CD8-positive, alpha-beta T cell (primary cell): ENCODE measurements at places on chromosomes 1 and 21.
A peak's percentile ranks its signal among the peaks of the same experiment; 100 is the strongest.

DNA sequence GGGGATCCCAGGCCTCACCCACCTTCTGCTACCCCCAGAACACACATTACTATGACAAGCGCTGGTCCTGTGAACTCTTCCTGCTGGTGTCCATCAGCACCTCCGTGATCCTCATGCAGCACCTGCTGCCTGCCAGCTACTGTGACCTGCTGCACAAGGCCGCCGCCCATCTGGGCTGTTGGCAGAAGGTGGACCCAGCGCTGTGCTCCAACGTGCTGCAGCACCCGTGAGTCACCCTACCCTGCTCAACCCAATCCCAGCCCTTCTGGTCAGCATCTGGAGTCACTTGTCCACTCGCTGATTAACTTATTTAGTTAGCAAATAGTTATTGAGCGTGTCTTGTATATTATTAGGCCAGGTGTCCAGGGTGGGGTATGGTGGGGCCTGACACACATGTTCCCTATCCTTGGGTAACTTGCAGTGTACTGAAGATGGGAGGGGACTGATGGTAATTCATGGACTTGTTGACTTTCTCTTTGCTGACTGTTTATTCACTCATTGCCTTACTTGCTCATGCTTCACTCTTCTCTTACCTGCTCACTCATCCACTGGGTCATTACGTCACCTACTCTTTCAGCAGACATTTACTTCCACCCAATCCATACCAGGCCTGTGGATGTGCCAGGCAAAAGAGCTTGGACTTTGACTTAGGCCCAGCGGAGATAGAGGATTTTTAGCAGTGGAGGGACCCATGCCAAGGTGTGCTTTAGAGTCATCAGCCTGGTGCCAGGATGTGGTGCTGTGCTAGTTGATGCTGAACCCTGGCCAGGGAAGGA, 12.9 kb upstream of the KPNA6 start:
- no peak for DNase-seq

DNA sequence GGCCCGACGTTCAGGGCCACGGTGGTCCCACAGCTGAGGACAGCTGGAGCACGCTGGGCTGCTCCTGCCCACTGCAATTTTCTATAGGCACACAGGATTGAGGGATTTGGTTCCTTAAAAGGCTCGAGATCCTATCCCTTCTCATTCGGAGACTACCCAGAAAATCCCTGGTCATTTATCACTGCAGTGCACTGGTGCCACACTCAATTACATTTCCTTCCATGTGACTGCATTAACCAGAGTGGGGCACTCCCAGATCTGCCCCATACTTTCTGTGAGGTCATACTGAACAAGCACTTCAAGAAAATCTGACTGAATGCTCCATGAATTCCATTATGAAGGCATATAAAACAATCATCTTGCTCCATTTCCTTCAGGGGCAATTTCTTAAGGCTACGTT, 49.8 kb upstream of the KCNE1 start:
- DNase-seq = no peak

GRCh38 chr21:44482581-44483287, 27.4 kb downstream of the LRRC3 start:
- no peak for DNase-seq

- DNase-seq = peak; percentile 64
Observed at GRCh38 chr1:174769961-174770549, 229.7 kb upstream of the CACYBP start.

DNA sequence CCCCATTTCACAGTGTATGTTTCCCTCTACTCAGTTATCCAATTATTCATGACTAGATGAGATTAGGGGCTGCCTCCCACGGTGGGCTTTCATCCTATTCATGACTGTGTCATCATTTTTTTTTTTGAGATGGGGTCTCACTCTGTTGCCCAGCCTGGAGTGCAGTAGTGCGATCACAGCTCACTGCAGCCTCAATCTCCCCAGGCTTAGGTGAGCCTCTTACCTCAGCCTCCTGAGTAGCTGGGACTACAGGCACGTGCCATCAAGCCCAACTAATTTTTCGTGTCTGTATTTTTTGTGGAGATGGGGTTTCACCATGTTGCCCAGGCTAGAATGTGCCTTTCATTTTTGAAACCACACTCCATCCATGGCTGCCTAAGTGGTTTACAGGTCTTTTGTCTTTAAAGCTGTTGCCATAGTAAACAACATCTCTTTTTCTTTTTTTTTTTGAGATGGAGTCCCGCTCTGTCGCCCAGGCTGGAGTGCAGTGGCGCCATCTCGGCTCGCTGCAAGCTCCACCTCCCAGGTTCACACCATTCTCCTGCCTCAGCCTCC, 60.0 kb downstream of the PIK3CD start:
- peak; percentile 60 for DNase-seq

DNA sequence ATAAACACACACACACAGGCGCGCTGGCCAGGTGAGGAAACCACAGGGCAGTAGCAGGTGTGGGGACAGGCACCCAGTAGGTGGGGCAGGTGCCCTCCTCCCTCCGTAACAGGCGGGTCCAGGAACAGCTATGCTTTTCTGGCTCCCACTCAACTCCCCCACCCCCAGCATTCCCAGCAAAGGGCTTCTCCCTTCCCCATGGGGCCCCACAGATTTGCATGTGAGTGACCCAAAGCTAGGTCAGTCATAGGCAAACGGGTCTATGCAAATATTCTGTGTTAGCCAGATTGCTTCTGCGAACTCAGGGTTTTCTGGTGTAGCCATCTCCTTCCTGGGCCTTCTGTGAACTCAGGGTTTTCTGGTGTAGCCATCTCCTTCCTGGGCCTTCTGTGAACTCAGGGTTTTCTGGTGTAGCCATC, 114.2 kb downstream of the SIK1 start:
- DNase-seq = no peak

DNA sequence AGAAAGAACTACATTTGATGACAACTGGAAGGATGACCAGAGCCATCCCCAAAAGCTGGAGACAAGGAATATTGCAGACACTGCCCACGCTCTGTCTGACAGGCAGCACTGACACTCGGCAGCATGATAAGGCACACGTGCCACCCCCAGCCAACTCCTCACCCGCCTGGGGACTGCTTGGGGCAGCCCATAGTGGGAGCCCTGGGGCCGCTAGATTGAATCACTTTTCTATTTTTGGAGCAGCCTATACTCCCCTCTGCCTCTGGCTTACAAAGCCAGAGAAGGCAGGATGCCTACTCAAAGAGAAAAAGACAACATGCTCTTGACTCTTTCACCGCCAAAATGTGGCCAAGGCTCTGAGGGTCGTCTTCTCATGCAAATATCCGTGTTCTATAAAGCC, 1.3 kb downstream of the SMG5 start:
- DNase-seq = no peak

DNA sequence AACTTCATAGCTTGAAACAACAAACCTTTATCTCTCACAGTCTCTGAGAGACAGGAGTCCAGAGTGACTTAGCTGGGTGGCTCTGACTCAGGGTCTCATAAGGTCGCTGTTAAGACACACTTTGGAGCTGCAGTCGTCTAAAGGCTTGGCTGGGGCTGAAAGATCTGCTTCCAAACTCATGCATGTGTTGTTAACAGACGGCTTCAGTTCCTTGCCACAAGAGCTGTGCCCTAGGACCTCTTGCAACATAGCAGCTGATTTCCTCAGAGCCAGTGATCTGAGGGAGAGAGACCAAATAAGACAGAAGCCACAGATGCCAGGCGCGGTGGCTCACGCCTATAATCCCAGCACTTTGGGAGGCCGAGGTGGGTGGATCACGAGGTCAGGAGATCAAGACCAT, 176.8 kb downstream of the DISC1 start:
- DNase-seq = no peak

DNA sequence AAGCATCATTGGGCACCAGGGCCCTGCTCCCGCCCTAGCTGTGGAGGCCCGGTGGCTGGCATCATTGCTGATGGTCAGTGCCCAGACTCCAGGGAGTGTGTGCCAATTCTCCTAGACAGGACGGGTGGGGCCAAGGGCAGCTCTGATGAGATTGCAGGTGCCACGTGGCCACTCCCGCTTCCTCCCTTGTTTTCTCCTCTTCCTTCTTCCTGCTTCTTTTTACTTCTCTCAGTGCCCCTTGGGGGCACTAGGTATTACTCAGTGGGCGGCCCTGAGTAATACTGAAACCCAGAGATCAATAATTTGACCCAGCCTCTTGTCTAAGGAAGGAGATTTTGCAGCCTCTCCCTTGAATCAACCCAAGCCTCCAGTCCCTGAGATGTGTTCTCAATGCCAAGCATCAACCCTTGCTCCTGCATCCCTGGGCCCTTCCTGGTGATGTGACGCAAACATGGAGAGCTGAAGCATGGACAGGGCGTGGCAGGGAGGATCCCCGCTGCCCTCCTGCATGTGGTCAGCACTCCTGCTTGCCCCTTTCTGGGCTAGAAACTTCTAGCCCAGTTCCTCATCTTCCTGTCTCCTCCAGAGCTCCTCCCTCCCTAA, 32.4 kb downstream of the CDK18 start:
- DNase-seq = no peak

- DNase-seq = no peak
Observed at GRCh38 chr1:165632152-165632469, 1.1 kb downstream of the MGST3 start.

DNA sequence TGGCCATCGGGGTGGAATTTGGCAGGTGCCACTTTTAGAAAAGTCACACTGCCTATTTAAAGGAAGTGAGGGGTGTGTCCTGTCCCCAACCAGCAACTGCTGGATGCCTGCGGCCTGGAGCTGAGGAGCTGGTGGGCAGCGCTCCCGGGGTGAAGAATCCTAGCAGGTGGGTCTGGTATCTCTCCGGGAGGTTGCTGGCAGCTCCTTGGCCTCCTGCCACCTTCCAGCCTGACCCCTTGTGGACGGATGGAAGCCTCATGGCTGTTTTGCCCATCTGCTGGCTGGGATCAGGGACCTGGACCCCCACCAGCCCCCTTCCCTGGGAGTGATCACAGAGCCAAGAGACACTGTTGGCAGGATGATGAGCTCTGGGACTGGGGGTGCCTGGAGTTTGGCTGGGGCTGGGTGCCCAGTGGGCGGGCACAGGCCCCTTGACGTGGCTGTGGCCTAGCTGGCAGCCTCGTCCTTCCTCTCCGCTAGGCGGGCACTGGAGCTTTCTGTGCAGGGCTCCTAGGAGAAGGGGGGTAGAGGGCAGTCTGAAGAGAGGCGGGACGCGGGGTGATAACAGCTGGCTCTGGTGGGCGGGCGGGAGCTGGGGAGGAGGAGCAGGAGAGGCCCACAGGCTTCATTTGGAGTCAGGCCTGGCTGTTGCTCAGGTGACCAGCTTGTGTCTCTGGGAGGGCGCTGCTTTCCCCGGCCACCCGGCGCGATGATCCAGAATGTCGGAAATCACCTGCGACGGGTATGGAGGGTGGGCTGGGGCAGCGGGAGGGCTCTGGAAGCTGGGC, at the start of gene ACOT11:
Gene ACOT11 (plus strand): TSS at position 628 of the 788 bp plus-strand sequence. CDS start 82 bp downstream, at position 710.
- no peak for DNase-seq

- DNase-seq = no peak
Observed at GRCh38 chr1:236515443-236515958, 8.3 kb upstream of the LGALS8 start.

GRCh38 chr1:59057211-59057694, 239.6 kb upstream of the FGGY start:
- DNase-seq = no peak

DNA sequence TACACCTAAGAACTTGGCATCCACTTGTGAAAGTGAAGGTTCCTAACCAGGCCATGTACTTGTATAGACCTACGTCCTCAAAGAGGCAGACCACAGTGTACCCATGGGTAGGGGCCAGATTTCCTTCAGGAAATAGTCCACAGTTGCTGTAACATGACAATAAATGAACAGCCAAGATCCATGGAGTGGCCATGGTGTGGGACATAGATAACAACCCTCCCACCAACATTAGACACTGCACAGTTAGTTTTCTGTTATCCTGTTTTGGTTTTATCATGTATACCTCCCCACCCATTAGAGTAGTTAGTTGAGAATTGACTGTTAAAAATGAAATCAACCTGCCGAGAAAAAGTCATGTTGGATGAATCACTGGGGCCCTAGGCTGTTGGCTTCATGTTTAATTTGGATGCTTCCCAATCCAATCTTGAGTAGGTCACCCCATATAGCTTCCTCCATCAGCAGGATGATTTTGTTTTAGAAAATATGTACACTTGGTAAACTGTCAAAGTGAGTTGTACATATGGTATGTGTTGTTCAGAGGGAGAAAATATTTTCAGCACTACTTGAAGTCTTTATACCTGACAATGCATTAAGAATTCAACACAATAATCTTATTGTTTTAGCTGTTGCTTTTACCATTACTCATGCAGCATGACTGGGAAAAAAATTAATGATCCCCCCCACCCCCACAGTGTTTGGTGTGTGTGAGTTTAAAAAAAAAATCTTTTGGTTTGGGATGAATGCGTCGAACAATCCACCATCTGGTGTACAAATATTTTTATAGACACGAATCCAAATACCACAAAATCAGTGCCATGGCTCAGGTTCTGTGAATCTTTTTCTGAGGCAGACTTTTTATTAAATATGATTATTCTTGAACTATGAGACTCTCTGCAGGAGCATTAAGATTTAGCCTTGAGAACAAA, 88.3 kb upstream of the ARHGAP29 start:
- DNase-seq = no peak

DNA sequence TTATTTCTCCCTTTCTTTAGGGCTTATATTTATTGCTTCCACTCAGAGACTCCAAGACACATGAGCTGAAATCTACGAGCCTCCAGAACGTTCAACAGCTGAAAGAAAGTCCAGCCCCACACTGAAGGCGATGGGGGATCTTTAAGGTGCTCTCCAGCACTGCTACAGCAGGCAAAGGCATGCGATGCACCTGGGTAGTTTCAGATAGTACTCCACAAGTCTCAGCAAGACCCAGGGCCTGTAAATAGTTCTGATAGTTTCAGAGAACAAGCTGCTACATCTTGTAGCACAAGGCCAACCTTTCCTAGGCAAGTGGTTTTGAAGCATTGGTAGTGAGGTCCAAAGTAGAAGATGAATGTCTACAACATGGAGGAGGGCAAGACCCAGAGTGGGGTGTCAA, 2.2 kb upstream of the HSD3B1 start:
- no peak for DNase-seq
